B cell (primary cell): ENCODE measurements at places on chromosomes 3 and 15. TPM values are rescaled to one million over a fixed set of nuclear protein-coding genes. Genes with fewer than 3 reads are reported as not detected.

The CCDC71 gene
- total RNA-seq = 29.7 and 30.0 TPM in 2 replicates

The SEMA6D gene
- not detected in 2 replicates for total RNA-seq

The KNG1 gene
- total RNA-seq = not detected in 2 replicates

- H3K36me3 ChIP-seq = no peaks in the 10 kb centered on the region
- peaks cover 3% of the 10 kb centered on the region for H3K27me3 ChIP-seq
- no peaks in the 10 kb centered on the region for H3K4me1 ChIP-seq
- no peak overlapping the region for H3K27ac ChIP-seq
- H3K4me3 ChIP-seq = no peak overlapping the region
Measured at GRCh38 chr15:26126070-26126469, 262.9 kb upstream of the ATP10A start.

DNA sequence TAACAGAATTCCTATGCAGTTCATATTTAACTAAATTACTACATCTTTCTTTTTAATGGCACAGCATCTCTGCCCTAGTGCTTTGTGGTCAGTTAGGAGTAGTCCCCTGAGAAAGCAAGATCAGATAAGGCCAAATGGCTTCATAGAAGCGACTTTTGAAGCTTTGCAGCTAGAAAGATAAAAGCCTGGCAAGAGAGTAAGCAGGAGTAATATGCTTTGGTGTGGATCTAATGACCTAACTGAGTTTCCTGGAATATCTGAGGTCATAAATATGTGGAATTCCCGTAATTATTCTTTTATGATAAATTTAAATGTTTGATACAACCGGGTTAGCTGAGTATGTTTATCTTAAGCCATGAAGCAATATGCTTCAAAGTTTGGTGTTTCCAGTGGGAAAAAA lies 374.9 kb upstream of the LRRC3B start:
- H3K4me1 ChIP-seq = no peaks in the 10 kb centered on the region
- no peak overlapping the region for H3K27ac ChIP-seq
- no peaks in the 10 kb centered on the region for H3K36me3 ChIP-seq
- no peaks in the 10 kb centered on the region for H3K27me3 ChIP-seq
- H3K4me3 ChIP-seq = no peak overlapping the region

DNA sequence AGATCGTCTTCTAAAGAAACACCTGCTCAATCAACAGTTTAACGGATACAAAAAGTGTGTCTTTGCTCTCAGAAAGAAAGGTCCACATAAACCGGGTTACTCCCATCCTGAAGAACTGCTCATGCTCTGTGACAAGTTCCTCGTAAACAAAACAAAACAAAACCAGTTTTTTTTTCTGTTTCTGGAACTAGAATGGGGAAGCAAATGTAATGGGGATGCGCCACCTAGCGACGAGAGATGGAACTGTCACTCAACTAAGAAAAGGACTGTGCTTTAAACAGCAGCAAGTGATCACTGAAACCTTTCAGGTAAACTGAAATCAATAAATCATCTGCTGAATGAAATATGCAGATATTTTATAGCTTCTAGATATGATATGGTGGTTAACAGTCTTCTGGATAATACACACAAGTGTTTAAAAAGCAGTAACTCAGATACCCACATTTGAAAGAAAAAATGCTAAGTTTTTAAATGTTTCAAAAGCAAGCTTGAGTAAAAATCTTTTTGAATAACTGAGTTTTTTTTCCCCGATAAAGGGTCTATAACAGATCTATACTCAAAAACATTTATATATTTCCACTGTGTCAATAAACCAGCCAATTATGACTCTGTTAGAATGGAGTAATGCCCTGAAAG lies 10.9 kb downstream of the TM2D3 start:
- peaks cover 18% of the 10 kb centered on the region for H3K4me1 ChIP-seq
- peak; percentile 86 for DNase-seq
- no peaks in the 10 kb centered on the region for H3K36me3 ChIP-seq
- H3K27ac ChIP-seq = peak overlapping the region; percentile 37
- H3K27me3 ChIP-seq = no peaks in the 10 kb centered on the region
